ENCODE measurements at places on chromosomes 5 and 9.

DNA sequence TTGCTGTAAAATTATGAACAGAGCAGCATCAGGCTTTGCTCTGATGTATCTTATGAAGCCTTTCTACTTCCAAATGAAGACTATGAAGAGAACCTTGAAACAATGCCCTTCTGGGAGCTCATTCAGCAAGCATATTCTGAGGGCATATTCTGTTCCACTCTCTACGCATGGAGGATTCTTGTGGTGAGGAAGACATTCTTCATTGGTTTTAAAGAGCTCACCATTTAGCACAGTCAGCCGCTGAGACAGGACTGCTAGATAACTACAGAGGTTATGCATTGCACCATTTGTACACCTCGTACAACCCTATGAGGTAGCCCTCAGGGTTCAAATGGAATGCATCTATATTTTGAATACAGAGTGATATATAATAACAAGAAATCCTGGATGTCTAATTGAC is 61.0 kb downstream of the INVS start:
- DNase-seq, result no peak

- no peak for DNase-seq
Observed at GRCh38 chr5:912280-913091, 19.8 kb downstream of the TRIP13 start.

- no peak for DNase-seq
Observed at GRCh38 chr9:136604823-136605525, 57.7 kb upstream of the EGFL7 start.

DNA sequence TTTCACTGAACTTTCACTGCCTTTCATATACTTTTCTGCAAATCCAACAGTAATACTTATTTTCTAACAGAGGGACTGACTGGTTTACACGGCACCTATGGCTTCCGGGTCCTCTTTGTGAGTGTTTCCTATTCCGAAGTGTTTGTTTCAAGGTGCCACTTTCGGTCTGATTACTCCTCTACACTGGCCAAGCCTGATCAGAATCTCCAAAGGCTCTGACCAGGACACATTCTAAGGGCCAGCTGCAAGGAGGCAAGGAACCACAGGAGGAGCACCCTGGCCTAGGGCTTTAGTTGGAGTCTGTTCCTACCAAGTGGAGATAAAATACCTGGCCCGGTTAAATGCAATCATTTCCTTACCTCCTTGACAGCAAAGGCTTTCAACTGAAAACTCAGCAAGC is 132.1 kb downstream of the GLIS3 start:
- no peak for DNase-seq

GRCh38 chr9:17752021-17752420 is 173.2 kb downstream of the SH3GL2 start:
- no peak for DNase-seq

- no peak for DNase-seq
Observed at GRCh38 chr5:131587541-131587940, 47.5 kb downstream of the RAPGEF6 start.

- DNase-seq, result no peak
Observed at GRCh38 chr9:116059466-116059865, 94.1 kb upstream of the PAPPA start.

DNA sequence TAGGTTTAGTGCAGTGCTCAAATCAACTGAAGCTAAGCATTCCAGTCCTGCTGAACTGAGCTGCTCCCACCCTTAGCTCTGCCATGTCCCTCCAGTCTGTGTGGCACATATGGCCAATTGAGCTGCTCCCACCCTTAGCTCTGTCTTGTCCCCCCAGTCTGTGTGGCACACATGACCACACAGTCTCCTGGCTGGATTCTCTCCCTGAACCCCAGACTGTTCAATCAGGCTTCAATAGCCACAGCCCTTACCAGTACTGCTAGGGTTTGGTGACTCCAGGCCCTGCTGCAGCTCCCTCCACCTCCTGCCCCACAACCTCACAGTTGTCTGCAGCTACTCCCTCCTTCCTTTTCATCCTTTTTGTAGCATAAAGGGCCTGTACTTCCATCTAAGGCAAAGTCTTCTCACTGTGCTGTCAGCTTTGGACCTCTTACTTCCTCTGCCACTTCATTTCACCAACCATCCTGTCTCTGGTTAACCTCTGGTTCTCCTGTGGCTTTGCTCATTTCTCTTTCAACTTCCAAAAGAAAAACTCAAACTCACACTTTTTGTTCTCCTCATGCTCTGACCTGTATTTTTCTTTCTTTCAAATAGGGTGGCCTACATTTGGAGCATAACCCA is 50.8 kb downstream of the ADAMTS12 start:
- DNase-seq, result no peak

DNA sequence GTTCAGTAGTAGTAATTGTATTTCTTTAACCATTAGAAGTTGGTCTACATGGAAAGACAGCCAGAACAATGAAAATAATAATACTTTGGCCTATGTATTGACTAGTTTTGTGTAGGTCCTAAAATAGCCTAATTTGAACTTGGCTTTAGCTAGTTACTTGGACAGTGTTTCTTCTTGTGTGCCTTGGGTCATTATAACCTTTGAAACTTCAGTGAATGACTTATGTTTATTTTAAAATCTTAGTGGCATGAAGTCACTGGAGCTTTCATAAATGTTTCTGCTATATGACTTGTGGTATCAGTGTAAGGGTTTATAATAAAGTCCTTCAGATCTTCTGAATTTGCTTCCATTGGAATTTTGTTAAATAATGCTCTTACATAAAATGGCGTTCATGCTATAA is 2.6 kb upstream of the FAM120AOS start:
- DNase-seq, result no peak

DNA sequence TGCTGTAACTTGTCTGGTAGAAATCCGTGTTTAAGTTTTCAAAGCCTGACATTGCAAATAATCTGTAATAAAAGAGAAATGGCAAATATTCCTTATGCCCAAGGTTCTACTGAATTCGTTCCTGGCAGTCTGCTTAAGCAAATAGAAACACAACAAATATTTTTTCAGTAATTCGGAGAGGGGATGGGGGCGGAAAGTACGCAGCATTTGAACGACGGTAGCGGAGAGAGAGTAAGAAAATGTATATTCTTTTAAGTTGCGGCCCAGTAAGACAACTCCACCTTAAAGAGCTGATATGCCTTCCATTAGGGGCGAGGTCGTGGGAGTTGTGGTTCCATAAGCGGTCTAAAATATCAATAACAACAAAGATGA is 569 bp downstream of the YIPF5 start:
- DNase-seq, result no peak

DNA sequence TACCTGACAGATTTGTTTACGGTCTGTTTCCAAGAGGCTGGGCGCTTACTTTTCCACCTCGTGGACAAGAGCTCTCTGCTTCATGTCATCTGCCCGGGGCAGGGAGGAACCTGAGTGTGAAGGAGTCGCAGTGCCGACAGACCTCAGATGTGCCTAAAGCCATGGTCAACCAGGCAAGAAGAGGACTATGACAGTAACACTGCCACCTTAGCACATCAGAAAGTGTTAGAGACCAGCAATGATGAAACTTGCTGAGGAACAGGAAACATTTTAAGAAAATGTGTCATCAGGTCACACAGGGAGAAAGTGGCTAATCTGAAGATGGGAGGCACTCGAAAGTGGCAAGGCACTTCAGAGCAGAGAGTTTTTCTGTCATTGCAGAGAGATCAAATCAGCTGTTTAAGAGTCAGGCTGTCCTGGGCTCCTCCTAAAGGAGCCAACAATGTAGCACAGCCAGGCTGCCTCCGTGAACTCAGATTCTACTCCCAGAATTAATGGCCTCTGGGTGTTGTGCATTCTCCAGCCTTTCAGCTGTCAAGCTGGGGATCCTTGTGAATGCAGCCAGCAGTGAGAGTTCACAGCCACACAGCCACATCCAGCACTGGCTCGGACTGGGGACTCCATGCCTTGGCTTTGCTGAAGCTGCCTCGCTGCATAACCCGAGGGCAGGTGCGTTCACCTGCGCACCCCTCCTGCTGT is 94.6 kb downstream of the RAPGEF1 start:
- no peak for DNase-seq

- DNase-seq, result peak; percentile 36
Observed at GRCh38 chr9:93058355-93059010, at the start of gene SUSD3. Gene SUSD3 (plus strand): TSS chr9:93058701. CDS start chr9:93058743, 42 bp downstream.

DNA sequence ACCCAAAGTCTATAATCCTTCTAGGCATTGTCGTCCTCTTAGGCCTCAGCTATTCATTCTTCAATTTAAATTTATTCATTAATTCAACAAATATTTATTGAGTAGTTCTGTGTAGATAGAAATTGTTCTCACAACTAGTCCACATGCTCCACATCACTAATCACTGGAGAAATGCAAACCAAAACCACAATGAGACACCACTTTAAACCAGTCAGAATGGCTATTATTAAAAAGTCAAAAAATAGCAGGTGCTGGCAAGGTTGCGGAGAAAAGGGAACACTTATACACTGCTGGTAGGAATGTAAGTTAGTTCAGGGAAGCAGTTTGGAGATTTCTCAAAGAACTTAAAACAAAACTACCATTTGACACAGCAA is 51.1 kb upstream of the TNFSF15 start:
- DNase-seq, result no peak

GRCh38 chr9:119884438-119884837 is 515.2 kb upstream of the BRINP1 start:
- DNase-seq, result no peak

GRCh38 chr5:55857247-55857640 is 6.1 kb downstream of the IL31RA start:
- DNase-seq, result no peak

- DNase-seq, result no peak
Observed at GRCh38 chr5:40436535-40437237, 243.0 kb upstream of the PTGER4 start.

DNA sequence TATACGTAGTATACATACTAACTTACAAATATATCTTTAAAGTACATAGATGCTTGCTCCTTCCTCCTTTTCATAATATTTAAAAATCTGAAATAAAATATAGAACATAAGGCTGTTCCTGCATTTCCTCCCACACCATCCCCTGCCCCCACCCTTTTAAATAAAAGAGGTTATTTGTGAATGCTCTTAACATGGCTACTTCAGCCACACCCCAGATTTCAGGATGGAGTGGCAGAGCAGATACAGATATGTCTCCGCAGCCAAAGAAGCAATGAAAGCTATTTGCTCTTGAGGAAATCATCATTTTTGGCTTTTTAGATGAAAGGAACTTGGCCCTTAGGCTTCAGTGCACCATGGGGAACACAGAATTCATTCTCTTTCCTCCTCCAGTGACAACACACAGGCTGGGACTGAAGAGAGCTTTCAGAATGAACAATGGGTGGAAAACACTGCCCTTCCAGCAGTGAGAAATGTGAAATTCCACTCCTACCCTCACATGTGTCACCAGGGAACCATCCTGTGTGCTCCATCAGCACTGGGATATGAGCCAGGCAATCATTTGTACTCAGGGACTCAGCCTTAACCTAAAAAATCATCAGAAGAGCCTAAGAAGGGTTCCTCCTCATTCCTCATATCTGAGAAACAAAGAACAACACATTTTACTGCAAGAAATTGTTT is 134.3 kb downstream of the PPP2R2B start:
- DNase-seq, result no peak
